ENCODE measurements at places on chromosomes 12 and 14.

GRCh38 chr12:32501835-32502333 is 102.5 kb downstream of the FGD4 start:
- DNase-seq = peak; percentile 87

GRCh38 chr12:43988838-43989560 is 153.1 kb downstream of the TMEM117 start:
- DNase-seq = no peak

GRCh38 chr12:93165384-93165932 is 212.3 kb upstream of the NUDT4 start:
- no peak for DNase-seq

GRCh38 chr14:59890676-59891075 is 20.1 kb upstream of the RTN1 start:
- DNase-seq = peak; percentile 34

GRCh38 chr12:47757840-47758583 is 668 bp downstream of the RAPGEF3 start:
- no peak for DNase-seq

GRCh38 chr12:1439687-1440086 is 154.7 kb downstream of the FBXL14 start:
- no peak for DNase-seq

DNA sequence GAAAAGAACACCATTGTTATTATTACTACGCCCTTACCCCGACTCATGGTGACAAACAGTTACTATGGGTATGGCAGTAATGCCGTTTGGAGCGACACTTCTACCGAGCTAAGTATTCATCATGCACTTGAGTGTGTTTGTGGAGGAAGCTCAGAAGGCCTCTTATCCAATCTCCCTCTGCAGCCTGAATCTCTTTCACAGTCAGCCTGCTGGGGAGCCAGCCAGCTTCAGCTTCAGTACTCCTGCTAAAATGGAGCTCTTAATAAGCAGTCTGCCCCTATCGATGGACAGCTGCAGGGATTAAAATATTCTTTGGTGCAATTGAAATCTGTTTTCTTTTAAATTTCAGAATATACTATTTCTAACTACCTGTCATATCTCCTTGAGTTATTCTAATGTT is 24.7 kb upstream of the ATP5MC2 start:
- no peak for DNase-seq

- DNase-seq = peak; percentile 44
These were observed 20.1 kb downstream of the APOBEC1 start for GRCh38 chr12:7645395-7646177.

DNA sequence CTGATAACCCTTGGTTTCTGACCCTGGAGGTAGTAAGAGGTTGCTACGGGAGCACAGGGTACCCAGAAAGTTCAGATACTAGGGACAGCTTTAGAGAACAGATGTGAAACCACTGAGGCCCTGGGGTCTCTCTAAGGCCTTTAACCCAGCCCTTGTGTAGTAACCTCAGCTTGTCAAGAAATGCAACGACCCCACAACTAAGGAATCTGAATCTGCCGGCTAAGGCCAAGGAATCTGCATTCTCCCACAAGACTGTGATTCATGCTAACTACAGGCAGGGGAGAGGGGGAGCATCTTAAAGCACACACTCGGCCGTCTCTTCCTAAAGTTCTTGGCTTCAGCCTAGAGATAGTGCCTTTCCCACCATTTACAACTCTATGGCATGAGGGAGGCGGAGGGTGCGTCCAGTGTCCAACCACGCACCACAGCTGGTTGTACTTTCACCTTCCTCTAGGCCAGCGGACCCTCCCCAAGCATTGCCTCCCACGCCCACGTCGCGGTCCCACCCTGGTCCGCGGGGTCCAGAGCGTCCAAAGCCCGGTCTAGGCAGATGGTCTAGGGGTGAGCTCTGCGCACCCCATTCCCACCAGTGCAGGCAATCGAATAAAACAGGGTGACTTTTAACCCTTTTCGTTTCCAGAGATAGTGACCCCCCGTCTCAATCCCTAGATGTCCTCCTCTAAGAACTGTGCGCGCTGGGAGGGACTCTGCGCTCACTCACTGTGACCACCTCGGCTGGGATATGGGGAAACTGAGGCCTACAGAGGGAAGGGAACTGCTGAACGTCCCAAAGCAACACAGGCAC is 735 bp upstream of the VASH1 start:
- no peak for DNase-seq

- DNase-seq = no peak
These were observed 43.5 kb upstream of the KCNA5 start for GRCh38 chr12:5000204-5000603.

GRCh38 chr14:36020120-36021029 is 156.1 kb downstream of the PTCSC3 start:
- no peak for DNase-seq

GRCh38 chr12:49540229-49541139 is 1.7 kb downstream of the KCNH3 start:
- DNase-seq = no peak

GRCh38 chr12:96534339-96534738 is 45.0 kb downstream of the CFAP54 start:
- no peak for DNase-seq

GRCh38 chr14:69464379-69464778 is 20.1 kb upstream of the PLEKHD1 start:
- peak; percentile 30 for DNase-seq
